A549 treated with CORT108297 at 1 μM for 4 hours (cell line): ENCODE measurements at places on chromosomes 3 and 15. TPM values are rescaled to one million over a fixed set of nuclear protein-coding genes. Genes with fewer than 3 reads are reported as not detected.

The XIRP1 gene
- total RNA-seq = 0.02 to 0.07 TPM (median 0.04 TPM) in 5 replicates

The MED12L gene
- 0.18 to 0.67 TPM (median 0.39 TPM) in 5 replicates for total RNA-seq

The ITIH4 gene
- 0.18 to 0.92 TPM (median 0.71 TPM) in 5 replicates for total RNA-seq

The KBTBD12 gene
- total RNA-seq = not detected in 5 replicates

The CHST2 gene
- total RNA-seq = 0.55 to 0.99 TPM (median 0.79 TPM) in 5 replicates

The LRRN1 gene
- not detected in 5 replicates for total RNA-seq

The KNL1 gene
- total RNA-seq = 5.1 to 7.9 TPM (median 6.8 TPM) in 5 replicates

The AQP9 gene
- total RNA-seq = not detected in 5 replicates

The RPN1 gene
- total RNA-seq = 155 to 180 TPM (median 162 TPM) in 5 replicates

The USP3 gene
- total RNA-seq = 41.8 to 50.4 TPM (median 44.8 TPM) in 5 replicates

The TRPM1 gene
- not detected in 5 replicates for total RNA-seq

The MESP1 gene
- 1.7 to 8.5 TPM (median 8.0 TPM) in 5 replicates for total RNA-seq

The NOX5 gene
- total RNA-seq = 0.10 to 0.30 TPM (median 0.24 TPM) in 5 replicates

The SAMD7 gene
- total RNA-seq = not detected in 5 replicates

The LRRC31 gene
- 0.02 TPM in 1 of 5 replicates, not detected in the others for total RNA-seq

The SLC22A13 gene
- 0.05 to 0.13 TPM (median 0.08 TPM) in 5 replicates for total RNA-seq

The IMPG2 gene
- 0.01 TPM in 1 of 5 replicates, not detected in the others for total RNA-seq

The CHRM5 gene
- 0.02 TPM in 3 of 5 replicates, not detected in the others for total RNA-seq

The SLC9C1 gene
- total RNA-seq = not detected in 5 replicates

The MYO5C gene
- total RNA-seq = 4.5 to 6.5 TPM (median 5.4 TPM) in 5 replicates

The TMIE gene
- total RNA-seq = 0.08 to 0.16 TPM (median 0.14 TPM) in 5 replicates

The ERICH6 gene
- 0.18 TPM in 1 of 5 replicates, not detected in the others for total RNA-seq

The ZNF660 gene
- total RNA-seq = not detected in 5 replicates

The SH2D7 gene
- not detected in 5 replicates for total RNA-seq

The DZIP3 gene
- 3.9 to 5.0 TPM (median 4.1 TPM) in 5 replicates for total RNA-seq
